ENCODE measurements at places on chromosomes 4 and X.

DNA sequence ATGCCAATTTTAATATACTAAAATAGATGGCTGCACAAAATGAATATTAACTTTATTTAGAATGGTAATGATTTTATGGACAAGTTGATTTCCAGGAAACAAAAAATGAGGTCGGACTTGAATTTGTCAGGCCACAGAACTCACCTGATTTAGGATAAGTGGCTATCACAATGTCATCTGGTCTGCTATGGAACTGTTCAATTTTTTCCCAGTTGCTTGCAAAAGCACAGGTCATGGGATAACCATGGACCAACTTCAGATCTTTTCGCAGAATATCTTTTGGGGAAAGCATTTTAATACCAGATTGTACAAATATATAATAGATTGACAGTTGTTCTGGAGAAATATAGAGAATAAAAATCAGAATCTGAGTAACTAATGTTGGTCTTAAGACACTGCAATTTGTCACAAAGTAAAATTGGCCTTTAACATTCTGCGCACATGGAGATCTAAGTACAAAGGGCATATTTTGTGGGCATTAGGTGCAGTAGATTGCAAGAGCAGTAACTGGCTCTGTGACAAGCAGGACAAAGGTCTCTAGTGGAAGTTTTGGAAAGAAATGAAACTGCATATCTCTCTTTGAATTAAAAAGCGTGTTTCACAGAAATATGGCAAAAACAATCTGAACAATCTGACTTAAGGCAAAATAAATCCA is 5.4 kb downstream of the SULT1B1 start:
- no peak for DNase-seq

- no peak for DNase-seq
These were observed 151.8 kb downstream of the POU4F2 start for GRCh38 chr4:146790515-146790914.

DNA sequence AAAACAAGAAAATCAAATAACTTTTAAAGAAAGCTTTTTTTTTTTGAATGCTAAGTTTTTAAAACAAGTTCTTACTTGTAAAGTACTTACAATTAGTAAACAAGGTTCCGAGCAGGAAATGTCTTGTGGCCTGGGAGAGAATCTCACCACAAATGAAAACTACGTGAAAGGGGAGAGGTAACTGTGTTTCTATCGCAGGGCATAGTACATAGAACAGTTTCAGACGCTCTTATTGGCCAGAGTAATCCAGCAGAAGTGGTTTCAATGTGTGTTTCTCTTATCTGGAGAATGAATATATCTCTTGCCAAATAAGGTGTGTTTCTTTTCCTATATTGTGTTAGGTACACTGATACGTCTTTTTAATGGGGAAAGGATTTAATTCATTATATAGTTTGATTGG is at the start of gene PLAC8:
Gene PLAC8 (minus strand): TSS at position 154 of the 400 bp plus-strand sequence. CDS start 6,808 bp downstream, outside the sequence.
- peak; percentile 21 for DNase-seq

DNA sequence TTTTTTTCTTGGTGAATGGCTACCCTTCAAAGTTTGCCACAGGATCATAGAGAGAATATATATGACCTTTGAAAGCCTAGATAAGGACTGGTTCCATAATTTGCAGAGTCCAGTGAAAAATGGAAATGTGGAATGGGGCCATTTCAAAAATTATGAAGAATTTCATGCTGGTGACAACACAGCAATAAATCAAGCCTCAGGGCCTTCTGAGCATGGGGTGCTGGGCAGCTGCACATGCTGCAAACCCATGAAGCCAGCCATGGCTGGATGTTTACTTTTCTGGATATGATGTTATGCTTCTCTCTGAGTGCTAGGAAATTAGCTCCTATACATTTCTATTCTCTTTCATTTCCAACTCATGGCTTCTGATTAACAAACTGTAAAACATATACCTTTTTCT is 16.0 kb upstream of the PLA2G12A start:
- DNase-seq = no peak

DNA sequence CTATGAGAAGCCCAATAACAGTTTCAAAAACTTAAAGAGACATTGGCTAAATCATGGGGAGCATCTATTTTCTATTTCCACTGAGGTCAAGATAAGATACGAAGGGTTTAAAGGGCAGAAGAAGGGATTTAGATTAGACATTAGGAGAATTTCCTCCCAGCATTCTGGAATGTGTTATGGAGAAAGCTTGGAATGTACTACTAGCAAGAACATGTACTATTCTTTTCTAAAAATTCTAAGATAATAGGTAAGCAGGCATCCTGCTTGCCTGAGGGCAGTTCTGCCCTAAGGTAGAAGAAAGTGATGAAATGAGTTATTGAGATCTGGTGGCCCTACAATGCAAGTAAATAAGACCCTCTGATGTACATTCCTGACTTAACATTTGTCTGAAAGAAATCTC is 279.2 kb downstream of the NR3C2 start:
- DNase-seq = no peak

- DNase-seq = no peak
These were observed 2.5 kb upstream of the PPP2R2C start for GRCh38 chr4:6474705-6475457.

GRCh38 chr4:38290366-38290765 is 330.2 kb downstream of the PTTG2 start:
- no peak for DNase-seq

DNA sequence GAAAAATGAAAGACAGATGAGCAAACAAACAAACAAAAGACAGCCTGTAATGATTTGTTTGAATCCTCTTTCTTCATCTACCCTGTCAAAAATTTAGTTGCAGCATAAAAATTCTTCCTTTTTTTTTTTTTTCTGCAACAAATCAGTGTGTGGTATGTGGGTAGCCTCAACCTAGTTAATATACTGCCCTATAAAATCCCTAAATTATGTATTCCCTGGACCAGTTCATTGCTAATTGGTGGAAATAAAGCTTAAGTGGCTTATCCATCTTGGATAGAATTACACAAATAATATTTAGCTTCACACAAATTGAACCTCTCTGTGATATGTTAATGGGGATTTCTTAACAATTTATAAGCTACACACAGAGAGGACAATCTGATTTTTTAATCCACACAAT is 208.4 kb downstream of the NDST4 start:
- DNase-seq = no peak

DNA sequence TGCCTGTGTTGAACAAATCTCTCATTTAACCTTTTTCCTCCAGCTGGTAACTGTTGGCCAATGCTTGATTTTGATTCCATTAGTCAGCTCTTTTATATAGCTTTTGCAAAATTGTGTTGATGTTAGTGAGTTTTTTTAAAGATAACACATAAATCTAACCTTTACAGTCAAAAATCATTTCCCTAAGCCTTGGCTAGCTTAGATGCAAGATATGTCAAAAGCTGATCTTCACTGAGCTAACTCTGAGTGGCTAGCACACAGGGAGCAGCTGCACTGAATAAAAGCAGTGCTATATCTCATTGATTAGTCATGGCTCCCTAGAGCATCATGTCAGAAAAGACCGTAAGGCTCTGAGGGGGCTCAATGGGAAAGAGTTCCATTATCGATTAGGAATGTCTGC is 78.7 kb downstream of the PPARGC1A start:
- DNase-seq = no peak

- no peak for DNase-seq
These were observed 518 bp upstream of the SAT1 start for GRCh38 chrX:23782455-23782854.

- DNase-seq = no peak
These were observed 3.5 kb downstream of the EMD start for GRCh38 chrX:154382483-154383069.

- DNase-seq = no peak
These were observed 5.0 kb downstream of the OPRPN start for GRCh38 chr4:70402762-70403161.

DNA sequence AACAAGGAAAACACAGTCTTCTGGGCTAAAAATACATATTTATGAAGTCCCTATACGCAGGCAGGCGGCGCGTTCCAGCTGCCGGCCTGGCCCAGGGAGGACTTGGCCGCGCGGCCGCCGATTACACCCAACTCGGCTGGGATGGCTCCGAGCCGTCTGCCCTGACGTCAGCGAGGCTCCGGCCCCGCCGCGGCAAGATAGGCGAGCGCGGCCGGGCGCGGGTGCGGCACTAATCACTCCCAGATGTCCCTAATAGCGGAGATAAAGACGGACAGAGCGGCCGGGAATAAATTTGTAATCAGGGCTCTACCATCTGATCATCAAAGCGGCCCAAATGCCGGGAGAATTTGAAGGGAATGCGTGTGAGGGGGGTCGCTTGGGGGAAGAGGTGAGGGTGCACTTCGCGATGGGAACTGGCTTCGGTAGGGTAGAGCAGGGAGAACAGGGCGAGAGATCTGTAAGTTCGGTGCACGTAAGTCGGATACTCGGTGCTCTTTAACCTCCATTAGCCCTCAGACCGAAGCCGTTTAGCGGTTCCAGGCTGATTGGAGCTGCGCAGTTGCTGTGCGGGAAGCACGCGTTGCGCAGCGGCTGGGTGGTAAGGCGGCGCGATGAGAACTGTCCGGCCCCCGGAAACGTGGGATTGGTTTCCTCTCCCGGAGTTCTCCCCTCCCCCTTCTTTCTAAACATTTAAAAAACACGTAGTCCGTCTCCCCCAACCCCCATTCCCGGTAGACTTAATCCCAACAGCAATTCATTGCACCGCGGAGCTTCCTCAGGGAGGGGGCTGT is 7.7 kb downstream of the HAND2 start:
- no peak for DNase-seq

- DNase-seq = no peak
These were observed 84.7 kb downstream of the CRMP1 start for GRCh38 chr4:5808081-5808741.

DNA sequence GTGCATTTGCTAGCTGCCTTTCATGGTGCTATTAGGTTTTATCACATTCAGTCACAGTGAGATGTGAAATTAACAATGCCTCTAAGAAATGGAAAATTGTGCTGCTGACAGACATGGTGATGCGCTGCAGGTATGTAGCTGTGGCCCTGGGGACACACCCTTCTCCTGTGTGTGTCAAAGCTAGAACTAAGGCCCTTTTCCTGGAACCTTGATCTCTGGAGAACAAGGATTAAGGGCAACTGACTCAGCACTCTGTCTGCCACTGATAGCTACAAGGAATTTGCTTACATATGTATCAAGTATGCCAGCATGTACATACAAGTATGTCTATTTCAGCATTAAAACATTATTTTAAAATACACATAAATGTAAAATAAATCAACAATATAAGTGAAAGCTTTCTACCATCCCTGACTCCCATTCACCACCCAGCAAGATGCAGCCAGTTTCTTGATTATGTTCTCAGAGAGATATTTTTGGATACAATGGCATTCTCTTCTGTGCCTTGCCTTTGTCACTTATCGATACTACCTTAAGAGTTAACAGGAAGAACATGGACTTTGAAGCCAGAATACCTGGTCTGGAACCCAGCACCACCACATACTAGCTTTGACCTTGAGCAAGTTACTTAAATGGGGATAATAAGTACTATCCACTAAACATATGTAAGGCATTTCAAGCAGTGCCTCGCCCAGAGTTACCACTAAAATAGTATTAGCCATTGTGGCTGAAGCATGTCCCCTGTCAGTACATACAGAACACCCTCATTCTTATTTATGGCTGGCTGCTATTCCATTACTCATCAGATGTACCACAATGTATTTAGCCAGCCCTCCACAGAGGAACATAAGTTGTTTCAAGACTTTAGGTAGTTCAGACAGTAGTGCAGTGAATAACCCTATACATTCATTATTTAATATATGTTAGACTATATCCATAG is 68.5 kb downstream of the NPNT start:
- DNase-seq = no peak

DNA sequence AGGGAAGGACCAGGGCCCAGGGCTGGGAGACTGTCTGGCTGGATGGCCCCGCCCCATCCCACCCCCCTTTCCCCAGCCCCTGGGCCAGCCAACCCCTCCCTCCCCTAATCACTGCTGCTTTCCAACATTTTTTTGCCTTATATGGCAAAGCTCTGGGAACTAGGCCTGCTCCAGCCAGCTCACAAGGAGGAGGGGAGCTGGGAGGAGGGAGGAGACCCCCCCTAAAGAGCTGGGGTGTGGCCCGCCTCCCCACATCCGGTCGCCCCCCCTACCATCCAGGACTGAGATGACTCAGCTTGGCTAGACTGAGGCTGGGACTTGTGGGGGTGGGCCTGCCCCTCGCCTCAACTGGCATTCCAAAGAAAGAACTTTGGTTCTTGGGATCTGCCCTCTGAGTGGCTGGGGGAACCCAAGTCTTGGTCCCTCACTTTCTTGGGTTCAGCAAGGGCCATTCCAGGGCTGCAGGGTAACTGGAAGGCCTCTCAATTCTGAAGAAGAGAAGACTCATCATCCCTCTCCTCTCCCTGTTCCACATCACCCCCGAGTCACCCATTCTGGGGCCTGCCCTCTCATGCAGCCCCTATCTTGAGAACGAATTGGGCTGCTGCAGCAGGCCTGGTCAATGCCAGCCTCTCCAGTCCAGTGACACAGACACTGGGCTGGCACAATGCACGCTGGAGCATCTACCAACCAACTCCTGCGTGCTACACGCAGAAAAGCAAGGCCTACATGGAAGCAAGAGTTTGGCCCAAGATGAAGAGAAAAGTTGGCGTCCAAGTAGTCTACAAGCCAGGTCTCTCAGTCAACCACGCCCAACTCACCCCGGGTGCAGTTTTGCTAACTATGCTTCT is 4.8 kb downstream of the FLNA start:
- DNase-seq = peak; percentile 69

GRCh38 chrX:149512225-149512885 is 7.2 kb upstream of the IDS start:
- DNase-seq = peak; percentile 59

- DNase-seq = no peak
These were observed 179.8 kb downstream of the KLHL4 start for GRCh38 chrX:87697409-87697808.

DNA sequence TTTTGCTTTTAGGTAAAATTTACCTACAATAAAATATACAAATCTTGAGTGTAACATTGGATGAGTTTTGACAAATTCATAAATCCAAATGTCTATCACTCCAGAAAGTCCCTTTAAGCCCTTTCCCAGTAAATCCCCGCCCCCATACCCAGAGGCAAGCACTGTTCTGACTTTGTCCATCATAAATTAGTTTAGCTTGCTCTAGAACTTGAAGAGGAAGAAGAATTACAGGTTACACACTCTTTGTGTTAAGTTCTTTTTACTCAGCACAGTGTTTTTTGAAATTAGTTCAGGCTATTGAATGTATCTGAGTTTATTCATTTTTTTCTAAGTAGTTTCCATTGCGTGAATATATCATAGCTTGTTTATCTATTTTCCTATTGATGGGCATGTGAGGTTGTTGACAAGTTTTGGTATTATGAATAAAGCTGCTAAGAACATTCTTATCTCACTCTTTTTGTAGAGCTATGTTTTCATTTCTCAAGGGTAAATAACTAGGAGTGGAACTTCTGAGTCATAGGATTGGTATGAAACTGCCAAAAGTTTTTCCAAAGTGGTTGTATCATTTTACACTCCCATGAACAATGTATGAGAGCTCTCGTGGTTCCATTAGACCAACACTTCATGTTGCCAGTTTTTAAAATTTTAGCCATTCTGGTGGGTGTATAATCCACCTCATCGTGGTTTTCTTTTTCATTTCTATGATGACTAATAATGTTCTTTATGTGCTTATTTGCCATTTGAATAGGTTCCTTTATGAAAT is 22.4 kb upstream of the HPSE start:
- no peak for DNase-seq

All from activated CD4-positive, alpha-beta T cell treated with anti-CD3 and anti-CD28 coated beads, Interleukin-2, amount 50 U/mL, for 1 hour (primary cell).